Smooth muscle cell of the brain vasculature (primary cell): ENCODE measurements at places on chromosomes 11 and 22.

DNA sequence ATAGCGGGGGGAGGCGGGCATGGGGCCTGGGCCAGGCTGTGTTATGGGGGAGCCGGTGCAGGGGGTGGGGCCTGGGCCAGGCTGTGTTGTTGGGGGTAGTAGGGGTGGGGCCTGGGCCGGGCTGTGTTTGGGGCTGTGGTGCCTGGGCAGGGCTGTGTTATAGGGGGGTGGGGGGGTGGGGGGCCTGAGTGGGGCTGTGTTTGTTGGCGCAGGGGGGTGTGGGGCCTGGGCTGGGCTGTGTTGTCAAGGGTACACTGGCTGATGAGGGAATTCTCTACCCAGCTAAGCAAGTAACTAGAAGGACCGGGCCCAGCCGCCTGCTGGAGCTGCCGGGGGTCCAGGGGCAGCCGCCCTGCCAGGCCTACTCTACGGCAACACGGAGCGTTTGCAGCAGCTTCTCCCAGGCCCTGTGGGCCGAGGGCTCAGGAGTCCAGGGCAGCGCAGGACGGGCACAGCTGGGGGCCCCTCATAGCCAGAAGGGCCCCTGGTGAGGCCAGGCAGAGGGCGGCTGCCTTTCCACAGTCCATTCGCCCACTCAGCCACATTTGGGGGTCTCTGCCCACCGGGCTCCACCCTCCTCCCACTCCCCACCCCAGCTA is 10.1 kb upstream of the PIM3 start:
- DNase-seq = no peak

- DNase-seq = no peak
Observed at GRCh38 chr11:118236170-118236569, 11.4 kb upstream of the JAML start.

DNA sequence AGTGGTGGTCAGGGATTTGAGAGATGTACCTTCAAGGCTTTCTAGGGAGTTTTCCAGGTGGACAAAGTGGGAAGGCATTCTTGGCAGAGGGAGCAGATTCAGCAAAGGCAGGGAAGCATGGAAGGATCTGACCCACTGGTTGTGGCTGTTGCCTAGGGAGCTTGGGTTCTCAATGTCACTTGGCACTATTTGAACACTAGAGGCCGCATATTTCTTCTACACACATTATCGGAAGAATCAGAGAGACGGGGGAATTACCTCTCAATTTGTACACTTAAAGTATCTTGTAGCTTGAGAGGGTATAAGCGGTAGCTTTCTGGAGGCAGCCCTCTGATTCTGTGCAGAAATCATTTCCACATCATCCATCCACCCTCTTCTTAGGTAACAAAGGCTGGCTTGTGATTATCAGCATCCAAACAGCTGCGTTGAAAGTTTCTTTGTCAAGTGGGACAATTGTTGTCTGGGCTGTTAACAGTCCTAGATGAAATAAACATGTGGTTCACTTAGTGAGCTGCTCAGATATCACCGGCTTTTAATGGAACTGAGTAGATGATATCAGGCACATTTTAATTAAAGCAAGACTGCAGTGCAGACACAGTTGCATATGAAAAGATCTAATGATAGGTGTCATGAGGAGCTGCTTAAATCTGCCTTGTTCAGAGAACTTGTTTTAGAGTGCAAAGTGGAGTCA is 2.6 kb downstream of the NELL1 start:
- no peak for DNase-seq

GRCh38 chr22:45228401-45228754 is 12.3 kb downstream of the KIAA0930 start:
- no peak for DNase-seq

DNA sequence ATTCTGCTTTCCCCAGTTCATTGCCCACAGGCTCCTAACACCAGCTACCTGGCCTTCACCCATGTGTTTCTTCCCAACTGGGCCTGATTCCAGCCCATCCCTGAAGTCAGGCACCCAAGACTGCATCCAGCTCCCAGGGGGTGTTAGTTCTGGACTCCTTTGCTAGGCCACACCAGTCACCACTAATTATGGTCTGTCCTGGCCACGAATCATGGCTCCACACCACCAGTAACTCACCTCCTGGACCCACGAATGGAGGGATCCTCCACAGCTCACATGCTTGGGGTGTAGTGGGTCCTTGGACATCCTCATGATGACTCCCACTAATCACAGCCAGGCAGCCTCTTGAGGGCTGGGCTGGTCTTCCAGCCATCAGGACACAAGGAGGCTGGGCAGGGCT is 3.6 kb upstream of the RASL10A start:
- DNase-seq = no peak

DNA sequence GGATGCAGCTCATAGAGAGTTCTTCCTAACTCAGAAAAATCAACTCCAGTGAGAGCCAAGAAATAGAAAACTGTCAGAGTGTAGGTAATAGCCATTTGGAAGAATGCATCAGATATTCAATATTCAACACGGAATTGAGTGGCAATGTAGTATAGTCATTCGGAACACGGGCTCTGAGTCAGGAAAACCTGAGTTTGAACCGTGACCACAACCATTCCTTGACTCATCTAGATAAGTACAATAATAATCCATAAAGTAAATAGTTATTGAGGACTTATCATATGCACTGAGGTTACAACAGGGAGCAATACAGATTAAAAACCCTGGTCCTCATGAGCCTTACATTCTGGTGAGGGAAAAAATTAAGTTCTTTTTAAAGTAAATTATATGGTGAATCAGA is 62.6 kb upstream of the PHF21A start:
- DNase-seq = no peak

- DNase-seq = no peak
Observed at GRCh38 chr22:41732096-41732772, 32.9 kb downstream of the MEI1 start.
